ENCODE measurements at places on chromosomes 1 and 21.

DNA sequence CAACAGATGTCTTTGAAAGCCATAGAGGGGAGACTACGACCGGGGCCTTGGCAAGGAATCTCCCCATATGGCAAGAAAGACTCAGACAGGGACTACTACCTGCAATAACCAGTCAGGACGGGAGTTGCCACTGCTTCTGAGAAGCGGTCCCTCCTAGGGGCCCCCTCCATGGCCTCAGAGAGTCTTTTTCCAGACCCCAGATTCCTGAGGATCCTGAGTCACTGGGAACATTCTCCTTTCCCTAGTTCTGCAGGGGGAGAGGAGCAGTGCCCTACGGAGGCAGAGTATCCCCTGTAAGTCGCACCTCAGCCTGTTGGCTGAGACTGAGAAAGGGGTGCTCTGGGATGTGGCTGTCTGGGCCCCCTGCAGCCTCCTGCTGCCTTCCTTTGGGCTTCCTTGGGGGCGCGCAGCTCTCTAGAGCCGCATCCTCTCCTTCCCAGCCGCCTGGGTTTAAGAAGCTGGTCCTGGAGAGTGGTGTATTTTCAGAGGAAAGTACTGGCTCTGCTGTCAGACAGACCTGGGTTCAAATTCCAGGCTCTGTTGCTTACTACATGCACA is 7.8 kb downstream of the GLIS1 start:
- DNase-seq = no peak

- DNase-seq = no peak
Observed at GRCh38 chr1:41689558-41689981, 205.1 kb upstream of the EDN2 start.

GRCh38 chr1:182339684-182340083 is 51.9 kb downstream of the GLUL start:
- DNase-seq = no peak

DNA sequence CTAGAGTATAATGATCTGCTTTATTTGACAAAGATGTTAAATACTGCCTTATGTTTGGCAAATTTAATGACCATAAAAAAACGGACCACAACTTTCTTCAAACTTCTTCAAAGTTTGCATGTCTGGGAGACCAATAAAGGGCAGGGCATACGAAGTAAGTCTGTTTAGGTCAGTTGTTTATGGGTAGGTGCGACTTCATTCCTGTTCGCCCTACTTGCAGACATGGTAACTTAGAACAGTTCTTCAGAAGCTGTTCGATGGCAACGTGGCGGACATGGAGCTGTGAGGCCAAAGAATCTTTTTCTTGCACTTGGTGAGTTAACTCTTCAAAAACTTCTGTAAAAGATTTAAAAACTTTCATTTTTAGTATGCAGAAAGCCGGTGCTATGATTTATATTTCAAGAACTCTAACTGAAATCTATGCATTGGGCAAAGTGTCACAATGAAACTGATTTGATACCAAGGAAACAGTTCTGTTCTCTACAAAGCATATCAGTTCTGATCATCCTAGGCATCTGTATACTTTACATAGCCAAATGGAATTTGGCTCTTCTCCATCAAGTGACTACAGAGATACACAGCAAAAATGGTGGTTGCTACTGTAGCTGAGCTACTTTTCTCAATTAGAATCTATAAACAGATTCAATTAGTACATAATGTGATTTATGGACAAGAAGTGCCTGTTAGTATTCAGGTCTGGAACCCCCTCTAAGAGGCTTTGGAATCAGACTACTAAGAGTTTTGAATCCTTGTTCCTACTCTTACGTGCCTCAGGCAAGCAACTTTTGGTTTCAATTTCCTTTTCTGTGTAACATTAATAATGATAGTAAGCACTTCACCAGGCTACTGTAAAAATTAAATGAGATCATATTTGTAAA is 25.7 kb downstream of the C21orf91 start:
- no peak for DNase-seq

- no peak for DNase-seq
Observed at GRCh38 chr1:26277719-26278118, 2.2 kb upstream of the SH3BGRL3 start.

DNA sequence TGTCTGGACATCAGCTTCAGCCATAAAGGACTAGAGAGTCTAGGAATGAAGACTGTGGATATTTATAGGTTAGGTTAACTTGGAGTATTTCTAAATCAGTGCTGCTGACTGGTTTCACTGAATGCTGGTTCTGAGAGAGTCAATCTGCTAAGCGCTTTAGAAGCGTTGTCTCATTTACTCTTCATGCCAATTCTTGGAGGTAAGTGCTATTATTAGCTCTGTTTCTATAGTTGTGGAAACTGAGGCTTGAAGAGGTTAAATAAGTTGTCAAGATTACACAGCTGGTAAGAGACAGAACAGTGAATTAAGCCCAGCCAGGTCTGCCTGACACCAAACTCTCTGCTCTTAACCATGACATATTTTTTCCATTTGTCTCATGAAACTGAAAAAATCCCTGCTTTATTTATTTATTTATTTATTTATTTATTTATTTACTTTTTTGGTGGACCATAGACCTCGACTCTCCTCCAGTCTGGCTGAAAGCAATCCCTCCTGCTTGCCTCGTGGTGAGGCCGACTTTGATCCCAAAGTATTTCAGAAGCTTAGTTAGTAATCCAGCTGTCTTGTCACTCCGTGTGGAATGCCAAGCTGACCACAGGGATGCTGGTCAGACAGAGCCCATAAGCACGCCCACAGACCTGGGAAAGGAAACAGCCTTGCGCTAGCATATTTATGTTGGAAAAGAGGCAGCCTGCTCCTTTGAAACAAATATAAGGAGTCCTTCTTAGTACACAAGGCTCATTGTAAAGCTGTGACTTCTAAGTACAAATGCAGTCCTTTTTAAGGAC is 16.9 kb downstream of the NTMT2 start:
- no peak for DNase-seq

DNA sequence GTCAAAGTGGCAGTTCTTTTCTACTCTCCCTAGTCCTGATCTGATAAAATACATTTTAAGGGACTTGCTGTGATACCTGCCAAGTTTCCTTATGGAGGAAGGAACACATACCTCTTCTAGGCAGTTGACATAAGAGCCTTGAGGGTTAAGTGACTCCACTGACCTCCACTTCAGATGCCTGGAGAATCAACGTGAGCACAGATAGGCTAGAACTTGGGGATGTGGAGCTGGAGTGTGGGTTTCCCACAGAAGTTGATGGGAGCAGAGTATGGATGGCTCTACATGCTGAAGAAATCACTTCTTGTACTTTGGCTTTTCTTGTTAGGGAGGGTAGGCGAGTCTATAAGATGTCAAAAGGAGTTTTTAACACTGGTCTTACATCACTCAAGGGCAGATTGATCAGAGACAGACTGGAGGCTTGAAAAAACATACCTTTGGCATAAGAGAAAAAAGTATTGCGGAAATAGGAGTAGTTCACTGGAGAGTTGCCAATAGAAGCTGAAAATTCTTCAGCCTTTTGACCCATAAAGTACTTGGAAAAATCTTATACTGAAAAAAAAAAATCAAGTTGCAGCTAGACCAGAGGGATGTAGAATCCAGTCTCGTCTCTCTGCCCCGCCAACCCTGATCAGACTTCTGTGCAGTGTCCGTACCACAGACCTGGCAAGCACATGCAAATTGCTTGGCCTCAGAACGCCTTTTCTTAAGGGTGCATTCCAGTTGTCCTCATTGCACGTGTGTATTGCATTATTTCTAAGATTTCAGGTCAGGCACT is 5.5 kb downstream of the RHOU start:
- no peak for DNase-seq

DNA sequence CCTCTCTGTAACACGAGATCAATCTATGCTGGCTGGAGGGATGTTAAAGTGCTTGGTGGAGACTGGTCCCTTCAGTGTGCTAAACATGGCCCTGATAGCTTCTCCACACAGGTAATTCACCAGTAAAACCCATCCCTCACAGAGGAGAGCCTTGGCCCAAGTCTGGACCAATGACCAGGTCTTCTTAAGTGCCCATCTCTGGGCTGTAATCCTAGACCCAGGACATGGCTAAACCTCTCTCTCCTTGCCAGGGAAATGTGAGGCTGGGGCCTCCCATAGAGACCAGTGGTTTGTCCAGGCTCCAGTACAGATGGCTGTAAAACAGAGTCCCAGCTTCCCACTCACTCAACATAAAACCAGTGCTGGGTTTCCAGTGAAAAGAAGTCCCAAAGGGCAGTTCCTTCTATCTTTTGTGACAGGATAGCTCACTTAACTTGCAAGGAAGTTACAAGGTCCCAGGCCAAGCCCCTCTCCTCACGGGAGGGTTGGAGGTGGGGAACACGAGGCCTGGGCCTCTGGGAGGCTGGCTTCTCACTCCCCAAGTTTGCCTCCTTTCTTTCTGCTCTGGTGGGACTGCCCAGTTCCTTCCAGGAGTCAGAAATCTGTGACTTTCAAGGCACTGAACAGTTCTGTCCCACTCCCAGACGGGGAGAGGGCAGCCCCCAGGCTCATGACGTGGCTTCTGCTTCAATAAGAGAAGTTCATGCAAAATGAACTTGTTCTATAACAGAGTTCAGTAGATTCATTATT is 2.2 kb upstream of the KIF17 start:
- no peak for DNase-seq

DNA sequence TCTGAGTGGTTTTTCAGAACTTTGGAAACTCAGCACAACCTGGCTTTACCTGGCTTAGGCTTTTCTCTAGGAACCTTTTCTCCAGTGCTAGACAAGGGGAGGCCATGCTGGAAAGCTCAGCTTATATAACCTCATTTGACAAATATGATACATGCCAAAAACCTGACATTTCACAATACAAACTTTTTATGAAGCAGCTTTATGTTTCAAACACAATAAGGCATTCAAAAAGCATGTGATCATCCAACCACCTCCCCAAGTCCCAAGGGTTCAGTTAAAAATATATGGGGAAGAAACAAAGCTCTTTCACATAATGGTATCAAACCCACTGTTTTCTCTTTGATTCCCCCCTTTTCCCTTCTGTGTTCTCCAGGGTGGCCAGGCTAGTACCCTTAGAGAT is 63.7 kb downstream of the ZC3H11B start:
- no peak for DNase-seq

DNA sequence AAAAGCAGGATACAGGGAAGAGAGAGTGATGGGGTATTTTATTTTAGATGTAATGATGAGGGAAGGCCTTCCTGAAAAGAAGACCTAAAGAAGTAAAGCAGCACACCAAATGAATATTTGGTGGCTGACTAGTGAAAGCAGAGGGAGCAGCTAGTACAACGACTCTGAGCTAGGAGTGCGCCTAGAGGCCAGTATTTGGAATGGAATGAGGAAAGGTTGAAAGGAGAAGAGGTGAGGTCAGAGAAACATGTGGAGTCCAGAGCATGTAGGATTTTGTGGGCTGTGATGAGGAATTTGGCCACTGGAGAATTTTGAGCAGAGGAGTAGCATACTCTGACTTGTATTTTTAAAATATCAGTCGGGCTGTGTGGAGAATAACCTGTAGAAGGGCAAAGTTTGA is 11.8 kb upstream of the RPL5 start:
- DNase-seq = no peak

DNA sequence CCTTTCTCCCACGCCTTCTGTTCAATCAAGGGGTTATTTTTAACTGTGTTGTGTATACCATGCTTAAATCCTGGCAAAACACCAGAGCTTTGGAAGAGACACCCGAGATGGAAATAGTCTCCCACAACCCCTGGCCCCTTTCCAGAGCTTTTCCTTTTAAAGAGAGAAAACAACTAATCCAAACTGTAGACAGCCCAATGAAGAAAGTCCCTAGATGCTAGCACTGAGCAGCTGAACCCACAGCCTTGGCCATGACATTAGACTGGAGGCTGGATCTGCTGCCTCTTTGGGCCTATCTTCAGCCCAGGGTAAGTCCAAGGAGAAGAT is 64.9 kb upstream of the ARTN start:
- DNase-seq = no peak

- DNase-seq = peak; percentile 21
Observed at GRCh38 chr1:116345843-116346242, 27.2 kb upstream of the ATP1A1 start.

- DNase-seq = no peak
Observed at GRCh38 chr1:87201768-87202167, 126.9 kb upstream of the LMO4 start.

- peak; percentile 22 for DNase-seq
Observed at GRCh38 chr21:38159355-38159754, 97.4 kb upstream of the KCNJ15 start.

DNA sequence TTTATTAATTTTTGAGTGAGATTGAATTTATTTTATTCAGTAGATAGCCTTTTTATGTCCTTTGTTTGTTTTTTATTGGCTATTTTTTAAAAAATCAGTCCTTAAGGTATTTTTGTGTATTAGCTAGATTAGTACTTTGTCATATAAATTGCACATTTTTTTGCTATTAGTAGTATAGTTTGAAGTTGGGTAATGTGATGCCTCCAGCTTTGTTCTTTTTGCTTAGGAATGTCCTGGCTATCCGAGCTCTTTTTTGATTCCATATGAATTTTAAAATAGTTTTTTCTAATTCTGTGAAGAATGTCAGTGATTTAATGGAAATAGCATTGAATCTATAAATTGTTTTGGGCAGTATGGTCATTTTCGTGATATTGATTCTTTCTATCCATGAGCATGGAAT is 80.4 kb downstream of the MAN1A2 start:
- DNase-seq = no peak

- no peak for DNase-seq
Observed at GRCh38 chr1:15835205-15835740, 12.2 kb upstream of the SPEN start.

DNA sequence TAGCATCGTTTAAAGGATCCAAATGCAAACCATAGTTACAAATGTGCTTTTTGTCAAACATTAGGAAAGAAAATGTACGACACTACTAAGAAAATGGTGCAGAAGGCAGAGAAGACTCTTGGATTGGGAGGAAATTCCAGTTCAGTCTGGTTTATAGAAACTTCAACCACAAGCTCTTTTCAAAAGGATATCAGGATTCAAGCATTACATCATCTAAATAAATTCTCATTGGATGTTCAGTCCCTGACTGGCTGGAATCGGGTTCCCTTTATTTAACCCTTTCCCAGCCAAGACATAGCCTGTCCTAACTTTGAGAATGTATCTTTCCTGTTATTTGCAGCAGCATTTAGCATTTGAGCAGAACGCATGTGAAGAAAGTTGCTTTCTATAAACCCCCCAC is 184.6 kb downstream of the LMO4 start:
- DNase-seq = no peak

GRCh38 chr1:234709473-234710228 is 99.7 kb upstream of the IRF2BP2 start:
- no peak for DNase-seq

DNA sequence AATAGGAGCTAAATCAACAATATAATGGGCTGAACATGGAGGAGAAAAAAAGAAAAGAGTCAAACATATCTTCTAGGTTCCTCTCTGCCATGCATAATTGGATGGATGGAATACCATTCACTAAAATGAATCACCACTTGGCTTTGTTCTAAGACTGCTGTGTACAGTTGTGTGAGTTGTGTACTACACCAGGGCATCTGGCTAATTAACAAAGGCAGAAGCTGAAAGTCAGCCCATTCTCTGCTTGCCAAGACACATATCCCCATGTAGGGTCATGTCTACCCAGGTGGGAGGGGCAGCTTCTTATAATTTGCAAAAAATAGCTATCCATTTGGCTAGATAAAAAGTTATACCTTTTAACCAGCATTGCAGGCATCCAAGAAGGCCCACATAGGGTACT is 21.0 kb downstream of the JUN start:
- DNase-seq = no peak

- no peak for DNase-seq
Observed at GRCh38 chr21:25464275-25464674, 143.0 kb downstream of the MRPL39 start.

Data from SHP77 (cell line).